ENCODE measurements at places on chromosomes 12 and 14. TPM values are rescaled to one million over a fixed set of nuclear protein-coding genes. Genes with fewer than 3 reads are reported as not detected.

The RPL10L gene
- not detected for total RNA-seq

The CCDC197 gene
- total RNA-seq: not detected

The CYP46A1 gene
- total RNA-seq: 0.07 TPM

The SERPINA10 gene
- total RNA-seq: not detected

The RAD52 gene
- 13.8 TPM for total RNA-seq

The SMARCC2 gene
- 118 TPM for total RNA-seq

DNA sequence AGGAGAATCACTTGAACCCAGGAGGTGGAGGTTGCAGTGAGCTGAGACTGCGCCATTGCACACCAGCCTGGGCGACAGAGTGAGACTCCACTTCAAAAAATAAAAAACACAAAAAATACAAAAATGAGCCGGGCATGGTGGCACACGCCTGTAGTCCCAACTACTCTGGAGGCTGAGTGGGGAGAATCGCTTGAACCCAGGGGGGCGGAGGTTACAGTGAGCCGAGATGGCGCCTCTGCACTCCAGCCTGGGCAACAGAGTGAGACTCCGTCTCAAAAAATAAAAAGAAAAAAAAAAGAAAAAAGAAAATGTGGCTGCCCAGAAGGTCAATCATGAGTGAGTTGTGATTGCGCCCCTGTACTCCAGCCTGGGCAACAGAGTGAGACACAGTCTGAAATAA, 9.2 kb downstream of the DNAJC22 start:
- H3K27ac ChIP-seq: no peak overlapping the region
- no peaks in the 10 kb centered on the region for H3K27me3 ChIP-seq
- DNase-seq: no peak

DNA sequence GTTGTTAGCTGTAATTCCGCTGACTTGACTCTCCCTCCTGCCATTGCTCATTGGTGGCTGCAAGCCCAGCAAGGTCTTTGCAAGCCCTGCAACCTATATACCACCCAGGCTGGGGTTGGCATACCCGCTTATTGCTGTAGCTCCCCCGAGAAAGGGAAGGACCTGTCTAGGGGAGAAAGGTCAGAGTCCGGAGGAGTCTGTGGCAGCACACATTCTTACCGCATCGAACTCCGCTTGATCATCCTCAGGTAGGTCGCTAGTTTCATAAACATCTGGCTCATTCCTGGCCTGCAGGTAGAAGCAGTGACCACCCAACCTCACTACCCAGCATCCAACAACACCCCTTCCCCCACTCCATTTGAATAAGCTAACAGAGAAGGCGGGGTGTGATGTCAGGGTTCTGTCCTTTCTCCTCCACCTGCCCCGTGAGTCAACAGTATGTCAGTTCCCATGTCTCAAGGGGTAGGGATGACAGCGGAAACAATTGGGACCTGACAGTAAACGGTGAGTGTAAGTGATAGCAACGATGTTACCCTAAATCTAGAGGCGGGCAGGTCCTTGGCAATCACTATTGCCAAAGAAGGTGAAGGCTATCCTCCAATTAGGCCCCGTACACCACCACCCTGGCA, 1.1 kb downstream of the DCTN2 start:
- no peaks in the 10 kb centered on the region for H3K27me3 ChIP-seq
- peak overlapping the region; percentile 88 for H3K27ac ChIP-seq
- peaks cover 30% of the 10 kb centered on the region for H3K4me1 ChIP-seq
- peak; percentile 35 for DNase-seq
- H3K4me3 ChIP-seq: peak overlapping the region; percentile 78

- no peaks in the 10 kb centered on the region for H3K27me3 ChIP-seq
- no peak for DNase-seq
- H3K27ac ChIP-seq: no peak overlapping the region
- H3K4me3 ChIP-seq: no peak overlapping the region
- H3K36me3 ChIP-seq: no peaks in the 10 kb centered on the region
Measured at GRCh38 chr12:66851134-66851533, 172.3 kb upstream of the GRIP1 start.

DNA sequence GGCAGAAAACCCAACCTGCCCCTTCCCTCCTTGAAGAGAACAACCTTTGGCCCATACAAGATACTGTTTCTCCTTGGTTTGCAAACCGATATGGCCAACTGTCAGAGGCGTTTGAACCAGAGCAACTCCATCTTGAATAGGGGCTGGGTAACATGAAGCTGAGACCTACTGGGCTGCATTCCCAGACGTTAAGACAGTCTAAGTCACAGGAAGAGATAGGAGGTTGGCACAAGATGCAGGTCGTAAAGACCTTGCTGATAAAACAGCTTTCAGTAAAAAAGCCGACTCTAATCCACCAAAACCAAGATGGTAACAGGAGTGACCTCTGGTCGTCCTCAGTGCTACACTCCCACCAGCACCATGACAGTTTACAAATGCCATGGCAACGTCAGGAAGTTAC, 42.7 kb upstream of the TMEM132C start:
- no peak for DNase-seq
- H3K4me3 ChIP-seq: no peak overlapping the region
- no peaks in the 10 kb centered on the region for H3K27me3 ChIP-seq
- H3K27ac ChIP-seq: no peak overlapping the region

DNA sequence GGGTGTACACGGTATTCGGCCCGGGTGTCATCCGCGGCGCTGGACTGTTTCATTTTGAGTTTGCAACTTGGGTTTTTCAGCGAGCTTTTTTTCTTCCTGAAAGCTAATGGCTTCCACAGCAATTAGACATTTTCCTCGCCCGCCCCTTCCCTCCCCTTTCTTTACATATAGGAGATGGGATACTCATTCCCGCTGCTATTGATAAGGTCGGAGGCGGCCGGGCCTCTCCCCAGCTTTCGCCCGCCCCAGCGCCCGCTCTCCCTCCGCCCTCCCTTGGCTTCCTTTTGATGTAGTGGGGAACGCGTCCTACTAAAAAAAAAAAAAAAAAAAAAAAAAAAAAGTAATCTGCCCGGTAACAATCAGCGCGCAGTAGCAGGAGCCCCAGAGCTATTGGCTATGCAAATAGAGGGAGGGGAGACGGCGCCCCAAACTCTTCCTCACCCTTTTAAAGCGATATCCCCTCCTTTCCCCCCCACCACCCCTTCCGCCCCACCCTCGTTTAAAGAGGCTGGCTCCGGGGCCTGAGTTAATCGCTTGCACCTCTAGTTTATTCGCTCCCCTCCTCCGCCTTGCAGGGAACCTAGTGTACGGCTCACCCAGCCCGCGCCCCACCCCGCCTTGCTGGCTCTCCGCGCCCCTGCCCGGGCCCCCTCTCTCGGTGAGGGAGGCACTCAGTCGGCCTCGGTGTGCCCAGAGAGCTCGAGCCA, 1.7 kb upstream of the CCND2 start:
- peaks cover 10% of the 10 kb centered on the region for H3K36me3 ChIP-seq
- peak overlapping the region; percentile 94 for H3K27ac ChIP-seq
- H3K4me1 ChIP-seq: peaks cover 24% of the 10 kb centered on the region
- peak; percentile 79 for DNase-seq

DNA sequence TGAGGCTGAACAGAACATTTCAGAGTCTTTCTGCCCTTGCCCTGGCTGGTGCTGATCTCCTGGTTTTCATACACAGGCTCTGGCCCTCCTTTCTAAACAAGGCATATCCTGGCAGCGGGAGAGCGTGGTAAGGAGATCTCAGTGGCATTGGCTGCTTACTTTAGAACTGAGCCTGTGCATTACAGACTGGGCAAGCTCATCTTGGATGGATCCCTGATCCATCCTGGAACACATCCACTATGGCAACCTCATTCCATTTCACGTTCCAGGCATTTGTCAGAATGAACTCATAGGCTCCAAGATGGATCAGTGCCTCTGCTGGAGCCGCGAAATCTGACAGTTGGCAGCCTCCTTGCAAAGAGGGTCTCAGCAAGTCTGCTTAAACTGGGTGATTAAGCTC, 224.5 kb upstream of the PELI2 start:
- no peaks in the 10 kb centered on the region for H3K4me1 ChIP-seq
- DNase-seq: no peak
- H3K27me3 ChIP-seq: no peaks in the 10 kb centered on the region

- H3K36me3 ChIP-seq: no peaks in the 10 kb centered on the region
- DNase-seq: no peak
- no peak overlapping the region for H3K4me3 ChIP-seq
- H3K27ac ChIP-seq: no peak overlapping the region
- H3K27me3 ChIP-seq: no peaks in the 10 kb centered on the region
Measured at GRCh38 chr12:52041035-52041434, 10.2 kb upstream of the NR4A1 start.

DNA sequence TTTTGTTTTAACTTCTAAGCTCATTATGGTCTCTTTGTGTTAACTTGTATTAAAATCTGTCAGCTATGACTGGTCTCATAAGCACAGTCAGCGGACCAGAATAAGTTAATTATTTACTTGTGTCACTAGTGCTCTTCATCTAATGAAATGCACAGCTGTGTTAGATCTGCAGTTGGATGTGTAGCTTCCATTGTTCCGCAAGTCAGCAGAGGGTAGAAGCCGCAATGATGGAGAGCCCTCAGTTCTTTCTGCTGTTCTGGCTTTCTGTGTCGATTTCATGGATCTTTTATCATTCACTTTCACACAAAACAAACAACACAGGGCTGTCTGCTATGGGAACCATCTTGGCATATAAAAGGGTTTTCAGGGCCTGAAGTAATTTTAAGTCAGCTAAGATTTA, 89.3 kb upstream of the RFX4 start:
- no peak for DNase-seq
- H3K4me3 ChIP-seq: no peak overlapping the region

DNA sequence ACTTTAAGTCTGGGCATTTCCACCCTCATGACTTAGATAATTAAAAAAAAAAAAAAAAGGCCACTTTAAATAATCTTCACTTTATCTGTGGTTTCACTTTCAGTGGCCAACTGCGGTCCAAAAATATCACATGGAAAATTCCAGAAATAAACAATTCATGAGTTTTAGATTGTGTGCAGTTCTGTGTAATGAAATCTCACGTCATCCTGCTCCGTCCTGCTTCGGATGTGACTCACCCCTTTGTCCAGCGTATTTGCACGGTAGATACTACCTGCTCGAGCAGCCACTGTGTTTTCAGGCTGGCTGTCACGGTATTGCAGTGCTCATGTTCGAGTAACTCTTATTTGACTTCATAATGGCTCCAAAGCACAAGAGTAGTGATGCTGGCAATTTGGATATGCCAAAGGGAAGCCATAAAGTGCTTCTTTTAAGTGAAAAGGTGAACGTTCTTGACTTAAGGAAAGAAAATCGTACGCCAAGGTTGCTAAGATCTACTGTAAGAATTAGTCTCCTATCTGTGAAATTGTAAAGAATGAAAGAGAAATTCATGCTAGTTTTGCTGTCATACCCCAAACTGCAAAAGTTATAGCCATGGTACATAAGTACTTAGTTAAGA, 2.4 kb downstream of the E2F7 start:
- H3K4me1 ChIP-seq: no peaks in the 10 kb centered on the region
- H3K27ac ChIP-seq: no peak overlapping the region
- no peaks in the 10 kb centered on the region for H3K27me3 ChIP-seq
- H3K36me3 ChIP-seq: no peaks in the 10 kb centered on the region
- no peak overlapping the region for H3K4me3 ChIP-seq

- DNase-seq: no peak
- H3K27ac ChIP-seq: no peak overlapping the region
- H3K27me3 ChIP-seq: no peaks in the 10 kb centered on the region
- H3K36me3 ChIP-seq: no peaks in the 10 kb centered on the region
- H3K4me3 ChIP-seq: no peak overlapping the region
Measured at GRCh38 chr14:64038841-64039542, 186.2 kb downstream of the SYNE2 start.

- no peak overlapping the region for H3K4me3 ChIP-seq
- no peak for DNase-seq
- H3K4me1 ChIP-seq: no peaks in the 10 kb centered on the region
- no peaks in the 10 kb centered on the region for H3K27me3 ChIP-seq
Measured at GRCh38 chr12:87311206-87311605, 718.0 kb downstream of the C12orf50 start.

GRCh38 chr12:18375131-18375530, 113.8 kb downstream of the PIK3C2G start:
- no peaks in the 10 kb centered on the region for H3K4me1 ChIP-seq
- DNase-seq: no peak
- H3K4me3 ChIP-seq: no peak overlapping the region
- no peaks in the 10 kb centered on the region for H3K36me3 ChIP-seq

GRCh38 chr12:121620333-121620891, 5.9 kb upstream of the ORAI1 start:
- no peak overlapping the region for H3K27ac ChIP-seq
- H3K4me3 ChIP-seq: no peak overlapping the region
- peaks cover 7% of the 10 kb centered on the region for H3K4me1 ChIP-seq

DNA sequence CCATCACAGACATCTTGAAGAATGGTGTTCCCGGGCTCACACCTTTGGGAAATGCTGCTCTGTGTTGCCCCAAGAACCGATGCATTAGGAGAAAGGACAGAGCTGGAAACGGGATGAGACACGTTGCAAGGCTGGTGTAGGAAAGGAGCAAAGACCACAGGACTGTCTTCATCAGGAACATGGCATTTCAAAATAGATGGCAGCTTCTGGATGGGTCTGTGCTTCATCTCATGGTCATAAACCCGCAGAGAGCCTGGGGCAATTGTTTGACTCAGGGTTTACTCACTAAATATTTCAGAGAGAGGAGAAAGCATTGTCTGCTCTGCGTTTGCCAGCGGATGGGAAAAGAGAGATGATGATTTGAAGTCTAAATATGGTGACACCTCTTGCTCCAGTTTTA, 76.3 kb downstream of the CACNA1C start:
- no peaks in the 10 kb centered on the region for H3K4me1 ChIP-seq
- no peak overlapping the region for H3K4me3 ChIP-seq
- no peaks in the 10 kb centered on the region for H3K27me3 ChIP-seq
- H3K27ac ChIP-seq: no peak overlapping the region
- no peaks in the 10 kb centered on the region for H3K36me3 ChIP-seq
- no peak for DNase-seq

- no peak for DNase-seq
- H3K4me3 ChIP-seq: no peak overlapping the region
Measured at GRCh38 chr12:52122904-52123303, 43.4 kb downstream of the SMIM41 start.

Data from CD8-positive, alpha-beta memory T cell (primary cell).